ENCODE measurements at places on chromosomes 2 and 18.

DNA sequence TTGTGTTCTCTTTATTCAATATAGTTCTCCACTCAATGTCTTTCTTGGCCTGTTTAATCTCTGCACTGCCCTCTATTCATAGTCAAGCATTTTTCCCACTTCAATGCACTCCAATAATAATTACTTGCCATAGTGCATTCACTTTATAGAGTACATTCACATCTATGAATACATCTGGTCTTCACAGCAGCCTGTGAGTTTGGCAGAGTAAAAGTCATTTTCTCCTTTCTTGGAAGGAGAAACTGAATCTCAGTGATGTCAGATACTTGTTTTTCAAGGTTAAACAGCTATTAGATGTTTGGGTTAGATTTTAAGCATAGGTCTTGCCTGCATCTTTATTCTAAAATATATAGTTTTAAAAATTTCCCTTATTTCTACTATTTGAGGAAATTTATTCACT, 373.2 kb downstream of the TRIB2 start:
- DNase-seq = peak; percentile 32

- no peak for DNase-seq
These were observed 90.8 kb downstream of the TTN start for GRCh38 chr2:178716394-178716793.

DNA sequence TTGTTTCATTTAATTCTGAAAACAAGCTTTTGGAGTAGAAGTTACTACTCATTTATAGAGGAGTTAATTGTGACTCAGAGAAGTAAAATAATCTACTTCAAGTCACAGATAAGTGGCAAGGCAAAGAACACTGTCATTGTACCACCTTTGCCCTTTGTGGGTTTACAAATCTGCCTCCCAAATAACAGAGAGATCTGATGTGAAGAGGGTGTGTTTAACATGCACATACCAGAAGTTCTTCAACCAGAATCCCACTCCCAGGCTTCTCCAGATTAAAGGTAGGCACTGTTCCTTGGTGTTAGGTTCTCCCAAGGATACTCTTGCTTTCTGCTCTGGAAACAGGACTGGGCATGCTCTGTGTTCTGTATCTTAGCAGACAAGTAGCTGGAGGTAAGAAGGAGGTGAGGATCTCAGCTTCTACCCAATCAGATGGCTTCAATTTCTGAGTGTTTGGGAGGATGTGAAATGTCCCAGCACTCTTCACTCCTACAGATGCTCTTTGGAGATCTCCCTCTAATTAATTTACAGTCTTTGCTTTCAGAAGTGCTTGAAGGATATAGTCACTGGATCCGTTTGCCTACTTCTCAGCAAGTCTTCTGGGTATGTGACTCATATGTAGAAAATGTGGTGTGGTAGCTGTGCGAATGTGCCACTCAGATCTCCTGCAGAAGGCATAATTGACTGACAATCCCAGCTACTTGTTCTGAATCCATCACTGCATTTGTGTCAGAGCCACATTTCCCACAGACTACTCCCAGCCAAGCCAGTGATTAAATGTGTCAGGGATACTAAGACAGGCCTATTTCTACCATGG, 111.1 kb downstream of the KLHL14 start:
- DNase-seq = no peak

- DNase-seq = no peak
These were observed 8.7 kb downstream of the CAPG start for GRCh38 chr2:85401464-85401805.

GRCh38 chr2:203626952-203627681, 79.3 kb upstream of the CD28 start:
- DNase-seq = no peak

GRCh38 chr2:165905269-165905668, 48.3 kb downstream of the TTC21B start:
- DNase-seq = no peak

- DNase-seq = no peak
These were observed 149.4 kb upstream of the KLF7 start for GRCh38 chr2:207315131-207315530.
